Thyroid gland (tissue), 4 donors: ENCODE measurements at places on chromosomes 4 and X.

GRCh38 chr4:38166768-38167167 lies 206.6 kb downstream of the PTTG2 start:
- H3K4me1 ChIP-seq, result peaks cover 4% of the 10 kb centered on the region
- no peak for DNase-seq
- no peaks in the 10 kb centered on the region for H3K36me3 ChIP-seq

DNA sequence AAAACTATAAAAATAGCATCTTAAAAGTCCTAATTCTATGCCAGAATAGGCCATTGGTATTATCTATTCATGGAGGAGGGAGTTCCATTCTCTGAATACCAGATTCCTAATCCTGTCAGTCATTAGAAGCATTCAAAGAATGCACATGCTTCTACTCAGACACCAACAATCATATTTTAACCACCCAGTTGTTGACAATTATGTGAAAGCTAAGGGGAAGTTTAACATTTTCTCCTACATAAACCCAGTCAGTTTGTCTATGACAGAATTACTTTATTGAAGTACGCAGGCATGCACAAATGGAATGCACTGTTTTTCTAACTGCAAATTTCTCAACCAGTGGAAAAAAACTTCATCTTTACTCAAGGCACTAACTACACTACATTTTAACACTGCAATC lies 69.6 kb upstream of the MTNR1A start:
- peaks cover 11% of the 10 kb centered on the region for H3K4me1 ChIP-seq
- DNase-seq, result no peak
- peaks cover 3% of the 10 kb centered on the region for H3K36me3 ChIP-seq
- no peak overlapping the region for H3K4me3 ChIP-seq

GRCh38 chr4:14025111-14025510 lies 397.6 kb upstream of the BOD1L1 start:
- H3K27ac ChIP-seq, result no peak overlapping the region
- DNase-seq, result no peak
- H3K4me1 ChIP-seq, result no peaks in the 10 kb centered on the region
- no peaks in the 10 kb centered on the region for H3K27me3 ChIP-seq

- no peak overlapping the region for H3K27ac ChIP-seq
- no peak overlapping the region for H3K4me3 ChIP-seq
- DNase-seq, result peak; percentile 3
- H3K27me3 ChIP-seq, result no peaks in the 10 kb centered on the region
- no peaks in the 10 kb centered on the region for H3K36me3 ChIP-seq
Observed at GRCh38 chrX:57453901-57454300, 137.9 kb upstream of the ZXDB start.

- no peaks in the 10 kb centered on the region for H3K27me3 ChIP-seq
Observed at GRCh38 chrX:133297284-133297683, 79.1 kb upstream of the TFDP3 start.

DNA sequence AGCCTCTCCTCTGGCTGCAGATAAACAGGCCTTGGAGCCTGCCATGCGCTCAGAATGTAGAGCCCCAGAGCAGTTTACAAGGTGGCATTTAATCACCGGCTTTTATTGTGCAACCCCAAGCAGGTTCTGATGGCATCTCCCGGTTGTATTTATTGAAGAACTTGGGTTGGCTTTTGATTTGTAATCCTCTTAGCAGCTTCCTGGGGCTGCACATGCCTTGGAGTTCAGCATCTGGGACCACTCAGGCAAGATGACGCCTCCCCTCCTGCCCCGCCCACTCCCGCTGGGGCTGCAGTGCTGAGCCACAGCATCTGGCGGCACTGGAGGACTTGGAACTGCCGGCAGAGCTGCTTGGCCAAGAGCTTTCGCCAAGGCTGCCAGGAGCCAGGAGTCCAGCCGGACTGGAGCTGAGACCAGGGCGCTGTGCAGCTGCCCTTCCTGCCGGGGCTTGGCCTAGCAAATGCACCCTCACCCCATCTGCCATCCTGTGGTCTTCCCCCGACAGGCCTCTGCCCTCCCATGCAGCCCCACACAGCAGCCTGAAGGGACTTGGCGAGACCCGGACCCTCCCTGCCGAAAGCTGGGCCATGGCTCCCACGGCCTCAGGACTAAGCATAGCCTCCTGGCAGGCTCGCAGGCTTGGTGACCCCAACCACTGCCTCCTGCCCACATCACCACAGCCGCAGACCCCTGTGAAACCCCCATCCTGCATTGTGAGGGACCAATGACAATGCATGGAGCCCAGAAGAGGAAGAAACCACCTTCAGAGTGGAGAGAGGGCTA lies 5.4 kb downstream of the HTRA3 start:
- no peaks in the 10 kb centered on the region for H3K27me3 ChIP-seq
- H3K27ac ChIP-seq, result no peak overlapping the region
- no peaks in the 10 kb centered on the region for H3K36me3 ChIP-seq
- peak; percentile 75 for DNase-seq
- no peak overlapping the region for H3K4me3 ChIP-seq
- peaks cover 18% of the 10 kb centered on the region for H3K4me1 ChIP-seq

DNA sequence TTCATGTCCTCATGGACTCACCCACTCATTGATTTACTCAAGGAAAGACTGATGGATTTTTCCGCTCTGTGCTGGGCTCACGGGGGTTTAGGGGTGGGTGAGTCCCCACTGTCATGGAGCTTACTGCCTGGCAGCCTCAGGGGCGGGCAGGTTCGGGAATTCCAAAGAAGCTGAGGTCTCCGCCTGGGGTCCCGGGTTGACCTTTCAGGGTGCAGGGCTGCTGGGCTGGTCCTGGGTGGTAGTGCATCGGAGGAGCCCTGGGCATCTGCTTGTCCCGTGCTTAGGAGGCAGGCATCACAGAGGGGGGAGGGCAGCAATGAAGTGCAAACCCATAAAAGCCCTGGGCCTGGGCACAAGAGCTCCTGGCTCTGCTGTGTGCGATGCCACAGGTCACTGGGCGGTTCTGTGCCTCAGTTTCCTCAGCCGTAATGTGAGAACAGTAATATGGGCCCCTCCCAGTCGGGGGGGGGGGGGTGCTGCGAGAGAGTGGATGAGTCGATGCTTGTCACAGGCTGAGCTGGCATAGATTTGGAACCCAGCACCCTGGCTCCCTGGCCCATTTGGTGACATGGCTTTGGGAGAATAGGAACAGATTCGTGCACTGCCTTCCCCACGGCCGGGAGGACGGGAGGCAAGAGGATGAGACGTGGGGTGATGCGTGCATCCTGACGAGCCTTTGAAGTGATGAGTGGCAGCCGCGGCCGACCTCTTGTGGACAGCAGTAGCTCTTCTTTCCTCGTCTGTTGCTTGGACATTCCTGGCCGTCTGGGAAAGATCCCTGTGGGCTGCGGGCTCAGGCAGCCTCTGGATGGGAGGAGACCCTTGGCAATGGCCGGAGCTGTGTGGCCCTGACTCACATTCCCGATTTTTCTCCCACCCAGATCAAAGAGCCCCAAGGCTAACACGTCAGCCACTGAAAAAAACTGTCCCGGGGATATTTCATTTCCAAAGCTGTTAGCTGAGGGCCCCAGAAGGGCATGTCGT lies 42.0 kb downstream of the PSAPL1 start:
- H3K4me1 ChIP-seq, result peaks cover 6% of the 10 kb centered on the region
- no peaks in the 10 kb centered on the region for H3K27me3 ChIP-seq
- H3K4me3 ChIP-seq, result no peak overlapping the region
- H3K36me3 ChIP-seq, result no peaks in the 10 kb centered on the region
- H3K27ac ChIP-seq, result no peak overlapping the region

GRCh38 chr4:98642991-98643426 lies 15.4 kb downstream of the TSPAN5 start:
- H3K27me3 ChIP-seq, result no peaks in the 10 kb centered on the region
- H3K27ac ChIP-seq, result no peak overlapping the region
- H3K4me3 ChIP-seq, result no peak overlapping the region

DNA sequence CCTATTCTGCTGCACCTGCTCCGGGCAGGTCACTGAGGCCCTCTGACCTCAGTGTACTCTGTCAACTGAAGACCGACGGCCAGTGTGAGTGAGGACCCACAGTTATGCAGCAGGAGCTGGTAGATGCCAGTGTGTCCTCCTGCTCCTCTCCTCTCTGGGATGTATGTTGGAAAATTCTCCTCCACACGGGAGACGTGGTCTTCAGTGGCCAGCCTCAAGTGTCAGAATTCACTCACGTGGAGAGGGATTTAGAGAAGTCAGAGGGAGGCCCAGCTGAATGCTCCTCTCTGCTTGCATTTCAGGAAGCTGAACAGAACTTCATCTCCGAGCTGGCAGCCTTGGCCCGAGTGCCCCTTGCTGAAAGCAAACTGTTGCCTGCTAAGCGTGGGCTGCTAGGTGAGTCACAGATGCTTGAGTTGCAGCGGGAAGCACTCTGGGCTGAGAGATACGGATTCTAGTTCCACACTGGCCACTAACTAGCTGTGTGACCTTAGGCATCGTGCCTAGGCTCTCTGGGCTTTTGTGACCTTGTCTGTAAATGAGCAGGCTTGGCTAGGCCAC lies 83.6 kb downstream of the CRMP1 start:
- H3K4me3 ChIP-seq, result no peak overlapping the region
- peaks cover 40% of the 10 kb centered on the region for H3K36me3 ChIP-seq
- DNase-seq, result no peak
- H3K4me1 ChIP-seq, result no peaks in the 10 kb centered on the region
- H3K27me3 ChIP-seq, result no peaks in the 10 kb centered on the region
- H3K27ac ChIP-seq, result no peak overlapping the region

DNA sequence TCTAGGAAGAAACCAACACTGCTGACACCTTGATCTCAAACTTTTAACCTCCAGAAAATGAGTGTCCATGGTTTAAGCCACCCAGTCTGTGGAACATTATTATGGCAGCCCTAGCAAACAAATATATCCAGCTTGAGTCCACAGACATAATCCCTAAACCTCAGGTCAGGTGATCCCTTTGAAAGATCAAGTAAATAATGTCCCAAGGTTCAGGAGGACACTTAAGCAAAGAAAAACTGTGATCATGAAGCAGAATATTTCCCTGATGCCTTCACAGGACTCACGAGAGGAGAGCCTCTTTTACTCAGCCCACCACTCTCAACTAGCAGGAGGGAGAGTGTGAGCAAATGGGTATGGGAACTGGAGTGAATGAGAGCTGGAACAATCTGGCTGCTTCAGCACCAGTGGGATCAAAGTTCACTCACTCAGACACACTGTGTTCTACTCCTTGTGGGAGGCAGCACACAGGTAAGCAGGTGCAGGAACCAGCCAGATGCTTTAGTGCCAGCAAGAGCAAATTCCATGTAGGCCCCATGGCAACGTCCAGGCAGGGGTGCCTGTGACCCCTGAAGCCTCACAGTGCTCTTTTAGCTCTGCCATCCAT lies 608.4 kb downstream of the RAB28 start:
- no peak for DNase-seq
- no peaks in the 10 kb centered on the region for H3K4me1 ChIP-seq
- no peak overlapping the region for H3K27ac ChIP-seq
- no peaks in the 10 kb centered on the region for H3K36me3 ChIP-seq

DNA sequence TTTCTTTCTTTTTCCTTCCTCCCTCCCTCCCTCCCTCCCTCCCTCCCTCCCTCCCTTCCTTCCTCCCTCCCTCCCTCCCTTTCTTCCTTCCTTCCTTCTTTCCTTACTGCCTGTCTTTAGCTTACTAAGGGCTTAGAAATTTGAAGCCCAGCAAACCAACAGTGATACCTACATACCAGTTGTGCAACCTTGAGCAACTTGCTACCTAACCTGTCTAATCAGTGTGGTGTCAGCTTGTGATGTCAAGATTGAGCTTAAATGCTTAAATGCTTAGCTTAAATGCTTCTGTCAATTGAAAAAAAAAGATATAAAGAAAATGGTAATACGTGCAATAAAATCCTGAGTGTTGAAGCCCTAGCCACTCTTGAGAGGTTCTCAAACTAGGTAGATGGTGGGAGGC lies 728.6 kb downstream of the TRIML1 start:
- no peak overlapping the region for H3K4me3 ChIP-seq
- H3K27ac ChIP-seq, result no peak overlapping the region
- no peaks in the 10 kb centered on the region for H3K4me1 ChIP-seq
- H3K27me3 ChIP-seq, result no peaks in the 10 kb centered on the region

DNA sequence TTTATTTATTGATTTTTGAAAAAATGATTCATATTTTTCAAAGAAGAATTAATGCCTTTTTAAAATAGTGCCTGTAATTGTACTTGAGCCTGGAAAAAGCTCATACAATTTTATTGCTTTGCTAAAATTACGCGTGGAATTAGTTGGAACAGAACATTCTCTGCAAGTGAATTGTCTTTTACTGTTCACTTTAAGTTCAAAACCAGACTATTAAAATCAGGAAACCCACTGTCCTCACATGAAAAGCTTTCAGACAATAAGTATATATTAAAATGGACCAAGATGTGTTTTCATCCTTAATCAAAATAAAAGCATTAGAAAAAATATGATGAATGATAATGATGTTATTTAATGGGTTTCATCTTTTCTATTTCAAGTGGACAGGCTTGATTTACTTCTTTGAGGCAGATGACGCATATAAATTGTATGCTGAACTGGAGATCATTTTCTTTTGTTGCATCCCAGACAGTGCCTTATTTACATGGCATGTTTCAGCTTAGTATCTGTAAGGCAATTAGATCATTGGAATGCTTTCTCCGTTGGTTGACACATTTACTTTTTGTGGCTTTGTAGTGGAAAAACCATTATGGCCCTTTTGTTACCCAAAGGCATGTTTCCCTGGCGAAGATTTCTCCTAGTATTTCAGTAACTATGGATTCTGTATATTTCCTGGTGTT lies 299.0 kb upstream of the MAGEC2 start:
- DNase-seq, result no peak
- no peak overlapping the region for H3K27ac ChIP-seq
- H3K36me3 ChIP-seq, result no peaks in the 10 kb centered on the region
- H3K4me3 ChIP-seq, result no peak overlapping the region
- H3K27me3 ChIP-seq, result no peaks in the 10 kb centered on the region
